Stimulated activated CD8-positive, alpha-beta memory T cell treated with anti-CD3 and anti-CD28 coated beads, Interleukin-4, amount 100 ng/mL, for 1 hour (primary cell): ENCODE measurements at places on chromosomes 5 and 9.

- DNase-seq: no peak
These were observed 977 bp upstream of the PRDM12 start for GRCh38 chr9:130663258-130663976.

DNA sequence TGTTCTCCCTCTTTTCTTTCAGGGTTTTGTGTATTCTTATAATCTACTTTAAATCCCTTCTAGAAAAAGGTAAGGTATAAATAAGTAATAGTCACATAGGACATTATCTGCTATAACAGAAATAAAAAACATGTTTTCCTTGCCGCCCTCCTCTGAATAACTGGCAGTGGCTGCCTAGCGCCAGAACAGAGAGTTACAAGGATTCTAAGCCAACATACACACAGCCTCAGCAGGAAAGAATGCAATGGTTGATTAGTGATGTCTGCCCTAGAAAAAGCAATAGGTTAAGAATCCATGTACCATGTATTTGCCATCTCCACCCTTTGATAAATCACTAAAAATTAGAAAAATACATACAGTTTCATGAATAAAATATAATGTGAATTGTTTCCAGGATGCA lies 4.9 kb downstream of the MED27 start:
- DNase-seq: no peak

DNA sequence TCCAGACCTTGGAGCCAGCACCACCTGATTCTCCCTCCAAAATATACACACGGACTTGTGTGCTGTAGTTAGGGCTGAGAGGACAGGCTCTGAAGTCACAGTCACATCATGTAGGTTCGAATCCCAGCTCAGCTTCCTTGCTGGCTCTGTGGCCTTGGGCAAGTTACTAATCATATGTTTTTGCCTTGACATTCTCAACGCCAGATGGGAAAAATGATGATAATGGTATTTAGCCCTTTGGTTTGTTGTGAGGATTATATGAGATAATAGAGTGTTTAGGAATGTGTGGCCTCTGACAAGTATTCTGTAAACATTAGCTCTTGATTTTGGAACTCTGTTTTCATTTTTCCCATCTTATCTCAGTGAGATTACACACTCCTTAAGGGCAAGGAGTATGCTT lies 72.5 kb downstream of the PLAC8L1 start:
- no peak for DNase-seq

- no peak for DNase-seq
These were observed 95.8 kb upstream of the DAP start for GRCh38 chr5:10856683-10857337.

- no peak for DNase-seq
These were observed 321.7 kb upstream of the TNC start for GRCh38 chr9:115439641-115440040.

DNA sequence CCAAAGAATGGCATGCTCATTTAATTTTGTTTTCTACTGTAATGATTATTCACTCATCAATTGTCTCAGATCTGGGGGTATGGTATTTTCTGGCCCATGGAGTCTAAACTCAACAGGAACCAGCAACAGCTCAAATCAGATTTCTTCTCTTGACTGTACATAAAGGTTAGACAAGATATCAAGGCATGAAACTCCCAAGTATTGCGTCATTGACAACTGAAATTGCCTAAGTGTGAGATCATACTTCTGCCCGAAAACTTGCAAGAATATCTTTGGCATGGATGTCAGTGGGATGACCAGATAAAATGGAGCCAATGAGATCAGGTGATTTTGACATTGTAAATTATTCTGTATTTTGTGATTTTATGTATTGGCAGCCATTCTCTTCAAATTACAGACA lies 141.7 kb upstream of the STK32A start:
- no peak for DNase-seq

- DNase-seq: no peak
These were observed 295.5 kb upstream of the SMC2 start for GRCh38 chr9:103798620-103799019.

DNA sequence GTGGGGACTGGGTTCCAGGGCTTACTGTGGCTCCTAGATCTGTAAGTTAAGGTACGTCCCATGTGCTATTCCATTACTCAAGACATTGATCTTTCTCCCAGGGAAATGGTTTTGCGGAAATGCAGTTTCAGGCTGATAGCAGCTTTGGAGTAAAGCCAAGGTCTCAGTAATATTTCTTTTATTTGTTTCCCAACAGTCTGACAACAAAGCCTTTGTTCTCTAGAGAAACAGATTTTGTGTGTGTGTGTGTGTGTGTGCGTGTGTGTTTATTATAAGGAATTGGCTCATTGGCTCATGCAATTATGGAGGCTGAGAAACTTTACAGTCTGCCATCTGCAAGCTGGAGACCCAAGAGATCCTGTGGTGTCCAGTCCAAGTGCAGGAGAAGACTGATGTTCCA lies 12.1 kb upstream of the POC5 start:
- no peak for DNase-seq

GRCh38 chr5:98454904-98455303 lies 318.6 kb upstream of the RGMB start:
- no peak for DNase-seq

DNA sequence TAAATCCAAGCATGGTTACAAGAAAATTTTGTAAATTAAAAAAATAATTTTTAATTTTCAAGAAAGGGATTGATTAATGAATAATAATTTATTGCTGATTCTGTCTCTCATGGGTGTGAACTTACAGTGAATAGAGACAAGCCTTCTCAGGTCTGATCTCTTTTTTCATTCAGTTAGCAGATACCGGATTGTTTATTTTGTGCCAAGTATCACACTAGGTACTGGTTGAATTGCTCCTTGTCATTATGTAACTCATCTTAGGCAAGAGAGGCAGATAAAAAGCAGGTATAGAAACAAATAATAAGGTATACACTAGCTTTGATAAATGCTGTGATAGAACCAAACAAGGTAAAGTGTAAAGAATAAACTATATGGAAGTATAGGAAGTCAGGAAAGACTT lies 283.3 kb downstream of the PJA2 start:
- no peak for DNase-seq

DNA sequence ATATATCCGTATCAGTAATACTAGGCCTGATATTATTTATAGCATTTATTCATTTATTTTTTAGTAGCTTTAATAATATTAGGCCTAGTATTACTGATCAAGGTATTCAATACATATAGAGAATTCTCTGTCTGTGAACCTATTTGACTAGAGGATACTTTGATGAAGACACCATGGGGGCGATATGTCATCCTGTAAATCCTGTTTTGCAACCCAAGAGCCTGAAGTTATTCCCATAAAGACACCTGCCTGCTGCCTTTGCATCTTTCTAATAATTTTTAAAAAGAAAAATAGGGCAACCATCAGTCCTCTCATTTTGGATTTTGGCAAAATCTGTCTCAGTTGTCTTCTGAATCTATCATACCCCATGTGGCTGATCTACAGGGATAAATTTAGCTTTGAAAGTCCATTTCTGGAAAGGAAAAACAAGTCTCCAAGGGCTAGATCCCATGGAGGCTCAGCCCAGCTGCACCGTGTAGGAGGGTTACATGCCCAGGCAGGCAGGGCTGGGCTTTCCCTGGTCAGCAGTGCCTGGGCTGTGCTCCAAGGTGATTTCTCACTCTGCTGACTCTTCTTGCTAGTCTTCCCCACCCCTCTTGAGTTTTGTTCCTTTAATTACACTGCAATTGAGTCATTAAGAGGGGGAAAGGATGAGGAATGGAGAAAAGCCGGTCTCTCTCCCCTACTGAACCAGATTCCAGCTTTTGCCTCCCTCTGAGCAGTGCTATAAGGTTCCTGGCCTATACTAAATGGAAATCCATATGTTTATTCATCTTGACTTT lies 169.0 kb downstream of the TRIM32 start:
- no peak for DNase-seq

- no peak for DNase-seq
These were observed 541.4 kb upstream of the ZNF462 start for GRCh38 chr9:106321394-106322180.

DNA sequence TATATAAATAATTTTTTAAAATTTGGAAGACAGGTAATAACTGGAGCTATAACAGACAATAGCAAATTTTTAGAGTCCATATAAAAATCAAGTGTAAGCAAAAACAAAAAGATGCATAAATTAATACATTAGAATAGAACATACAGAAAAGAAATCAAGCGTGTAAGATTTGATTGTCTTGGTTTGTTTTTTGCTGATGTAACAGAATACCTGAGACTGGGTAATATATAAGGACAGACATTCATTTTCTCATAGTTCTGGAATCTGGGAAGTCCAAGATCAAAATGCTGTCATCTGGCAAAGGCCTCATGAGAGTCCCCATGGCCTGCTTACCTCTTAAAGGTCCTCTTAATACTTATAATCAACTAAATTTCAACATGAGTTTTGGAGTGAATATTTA lies 1010.1 kb downstream of the CDH18 start:
- no peak for DNase-seq

GRCh38 chr5:126793097-126793496 lies 16.2 kb downstream of the LMNB1 start:
- no peak for DNase-seq

GRCh38 chr5:59357381-59357977 lies 536.0 kb downstream of the PDE4D start:
- no peak for DNase-seq

GRCh38 chr9:16139774-16140173 lies 586.9 kb downstream of the CCDC171 start:
- DNase-seq: no peak

GRCh38 chr5:136141561-136141960 lies 8.9 kb downstream of the SMAD5 start:
- DNase-seq: no peak

DNA sequence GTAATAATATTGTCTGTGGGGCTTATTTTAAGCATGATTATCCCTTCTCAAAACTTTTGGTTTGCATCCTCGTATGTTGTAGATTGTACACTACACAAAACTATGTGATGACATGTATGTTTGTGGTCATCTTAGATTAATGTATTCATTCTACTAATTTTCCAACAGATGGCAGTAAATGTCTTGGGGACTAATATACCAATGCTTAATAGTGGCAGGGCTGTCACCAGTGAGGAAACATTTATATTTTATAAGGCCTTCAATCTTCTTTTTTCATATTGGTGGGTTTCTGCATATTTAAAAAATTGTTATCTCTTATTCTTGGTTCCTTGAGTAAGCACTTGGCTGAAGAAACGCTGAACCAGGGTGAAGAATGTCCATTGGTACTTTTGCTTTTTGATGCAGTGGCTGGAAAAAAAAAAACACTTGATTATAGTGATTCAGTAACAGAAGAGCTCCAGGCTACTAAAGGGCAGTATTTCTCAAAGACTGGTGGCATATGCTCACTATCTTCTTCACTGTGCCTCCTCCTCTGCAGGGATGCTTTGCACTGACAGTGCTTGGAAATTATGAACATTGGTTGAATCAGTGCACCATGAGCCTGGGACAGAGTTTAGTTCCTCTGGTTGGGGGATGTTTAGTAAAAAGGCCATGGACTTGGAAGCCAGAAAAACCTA lies 530.3 kb downstream of the RASEF start:
- no peak for DNase-seq

DNA sequence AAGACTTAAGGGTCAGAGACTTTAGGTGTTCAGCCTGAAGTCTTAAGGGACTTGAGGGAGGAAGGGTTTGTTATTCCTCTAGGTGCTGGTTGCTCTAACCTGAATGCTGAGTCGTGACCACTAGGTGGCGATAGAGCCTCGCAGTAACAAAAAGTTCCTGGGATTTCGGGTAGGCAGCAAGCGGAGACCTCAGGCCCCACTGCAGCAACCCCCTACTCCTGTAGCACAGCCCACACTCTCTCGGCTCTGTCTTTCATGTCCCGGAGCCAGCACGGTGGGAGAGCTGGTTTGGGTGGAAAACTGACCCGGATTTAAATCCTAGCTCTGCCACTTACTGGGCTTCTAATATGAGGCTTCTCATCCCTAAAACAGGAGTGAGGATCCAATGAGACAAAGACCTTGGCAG lies 100.3 kb upstream of the PANK3 start:
- peak; percentile 14 for DNase-seq

GRCh38 chr5:4563400-4563799 lies 576.7 kb upstream of the ADAMTS16 start:
- DNase-seq: no peak

DNA sequence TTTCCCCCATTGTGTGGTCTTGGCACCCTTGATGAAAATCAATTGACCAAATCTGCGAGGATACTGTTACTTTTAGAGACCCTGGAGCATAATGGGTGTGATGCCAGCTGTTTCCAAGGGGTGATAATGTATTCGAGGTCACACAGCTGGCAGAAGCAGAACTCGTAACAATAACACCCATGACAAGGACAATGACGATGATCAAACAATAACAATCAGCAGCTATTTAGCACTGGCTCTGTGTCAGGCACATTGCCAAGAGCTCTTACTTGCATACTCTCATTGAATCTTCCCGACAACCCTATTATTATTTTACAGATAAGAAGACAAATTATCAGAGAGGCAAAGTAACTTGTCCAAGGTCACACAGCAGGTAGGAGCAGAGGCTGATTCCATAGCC lies 223.7 kb upstream of the MSX2 start:
- DNase-seq: no peak

GRCh38 chr9:128043467-128043868 lies 23.7 kb downstream of the NAIF1 start:
- no peak for DNase-seq

- DNase-seq: no peak
These were observed 160.3 kb downstream of the CEMIP2 start for GRCh38 chr9:71608021-71608420.

DNA sequence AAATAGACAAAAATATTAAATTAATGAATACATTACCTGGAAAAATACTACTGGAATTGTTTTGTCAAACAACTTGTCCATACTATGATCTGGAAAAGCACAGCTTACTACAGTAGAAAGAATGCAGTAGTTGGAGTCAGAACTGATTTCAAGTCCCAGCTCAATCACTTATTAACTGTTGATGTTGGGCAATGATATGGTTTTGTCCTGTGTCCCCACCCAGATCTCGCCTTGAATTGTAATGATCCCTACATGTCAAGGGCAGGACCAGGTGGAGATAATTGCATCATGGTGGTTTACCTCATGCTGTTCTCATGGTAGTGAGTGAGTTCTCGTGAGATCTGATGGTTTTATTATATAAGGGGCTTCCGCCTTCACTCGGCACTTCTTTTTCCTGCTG lies 247.5 kb downstream of the CD180 start:
- DNase-seq: no peak

DNA sequence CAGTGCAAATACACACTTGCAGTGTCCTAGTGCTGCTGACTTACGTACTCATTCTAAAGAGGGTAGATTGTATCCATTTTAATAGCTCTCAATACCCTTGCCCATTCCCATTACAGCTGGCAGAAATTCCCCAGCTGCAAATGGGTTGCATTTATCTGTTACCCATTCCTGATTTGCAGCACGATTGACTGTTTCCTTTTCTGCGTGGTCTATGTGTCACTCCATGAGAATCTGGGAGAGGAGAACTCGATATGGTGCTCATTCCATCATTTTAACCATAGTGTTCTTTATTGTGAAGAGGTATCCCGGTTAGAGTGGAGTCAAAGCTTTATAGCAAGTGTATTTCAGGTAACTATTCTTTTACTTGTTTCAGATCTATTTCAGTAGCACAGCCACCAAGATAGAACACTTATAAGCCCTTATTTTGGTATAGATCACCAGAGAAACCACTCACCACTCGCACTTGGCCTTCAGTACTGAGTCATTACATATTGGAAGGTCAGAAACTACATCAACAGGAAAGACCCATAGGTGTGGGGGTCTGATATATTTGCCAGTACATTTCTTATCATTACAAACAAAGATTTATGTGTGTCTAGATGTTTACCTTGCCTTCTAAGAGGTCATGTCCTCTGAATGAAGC lies 139.5 kb downstream of the MUSK start:
- no peak for DNase-seq

- no peak for DNase-seq
These were observed 23.3 kb downstream of the UGCG start for GRCh38 chr9:111919875-111920274.
